Sigmoid colon (tissue), 7 donors: ENCODE measurements at places on chromosomes 16 and 17. TPM values are rescaled to one million over a fixed set of nuclear protein-coding genes. Genes with fewer than 3 reads are reported as not detected.

Gene HAS3
- total RNA-seq, result 0.36 TPM

- peaks cover 76% of the 10 kb centered on the region for H3K27me3 ChIP-seq
- H3K4me3 ChIP-seq, result peak overlapping the region; percentile 32
- peak overlapping the region; percentile 11 for H3K27ac ChIP-seq
- no peaks in the 10 kb centered on the region for H3K36me3 ChIP-seq
Observed at GRCh38 chr17:48625495-48626244, 488 bp downstream of the HOXB9 start.

DNA sequence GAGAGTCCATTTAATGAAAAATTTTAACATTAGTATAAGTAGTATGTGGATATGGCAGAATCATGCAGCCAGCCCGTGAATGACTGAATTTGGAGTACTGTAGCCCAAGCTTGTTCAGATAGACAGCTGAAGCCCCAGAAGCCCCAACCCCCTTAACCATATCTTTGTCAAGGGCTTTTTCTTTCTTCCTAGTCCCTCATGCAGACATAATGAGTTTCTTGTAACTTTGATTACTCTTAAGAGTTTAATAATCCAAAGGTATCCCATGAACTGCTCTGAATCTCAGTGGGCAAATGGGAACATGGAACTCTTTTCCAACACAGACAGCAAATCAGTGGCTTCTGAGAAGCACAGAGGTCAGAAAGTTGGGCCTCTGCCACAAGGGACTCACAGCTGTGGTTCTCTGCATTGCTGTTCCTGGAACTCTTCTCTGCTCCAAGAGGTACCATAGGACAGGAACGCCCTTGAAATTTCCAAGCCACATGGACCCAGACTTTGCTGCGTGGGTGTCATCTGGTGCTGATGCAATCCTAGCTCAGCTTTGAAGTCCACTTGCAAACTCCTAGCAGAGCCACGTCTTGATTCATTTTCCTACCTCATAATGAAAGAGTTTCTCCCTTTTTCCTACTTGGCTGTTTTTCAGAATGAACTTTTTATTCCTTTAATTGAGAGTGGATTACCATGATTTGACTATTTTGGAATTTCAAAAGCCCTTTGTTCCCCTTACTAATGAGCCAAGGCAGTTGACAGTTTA lies 18.1 kb downstream of the LYRM1 start:
- no peaks in the 10 kb centered on the region for H3K27me3 ChIP-seq
- peaks cover 8% of the 10 kb centered on the region for H3K4me1 ChIP-seq
- no peaks in the 10 kb centered on the region for H3K36me3 ChIP-seq
- DNase-seq, result peak; percentile 77

- H3K27me3 ChIP-seq, result no peaks in the 10 kb centered on the region
- H3K27ac ChIP-seq, result no peak overlapping the region
- DNase-seq, result no peak
- H3K4me3 ChIP-seq, result no peak overlapping the region
Observed at GRCh38 chr16:77548151-77548550, 113.3 kb upstream of the ADAMTS18 start.

GRCh38 chr17:17190188-17190587 lies 15.9 kb downstream of the PLD6 start:
- DNase-seq, result no peak
- H3K36me3 ChIP-seq, result no peaks in the 10 kb centered on the region
- no peak overlapping the region for H3K4me3 ChIP-seq
- H3K27ac ChIP-seq, result peak overlapping the region; percentile 84

DNA sequence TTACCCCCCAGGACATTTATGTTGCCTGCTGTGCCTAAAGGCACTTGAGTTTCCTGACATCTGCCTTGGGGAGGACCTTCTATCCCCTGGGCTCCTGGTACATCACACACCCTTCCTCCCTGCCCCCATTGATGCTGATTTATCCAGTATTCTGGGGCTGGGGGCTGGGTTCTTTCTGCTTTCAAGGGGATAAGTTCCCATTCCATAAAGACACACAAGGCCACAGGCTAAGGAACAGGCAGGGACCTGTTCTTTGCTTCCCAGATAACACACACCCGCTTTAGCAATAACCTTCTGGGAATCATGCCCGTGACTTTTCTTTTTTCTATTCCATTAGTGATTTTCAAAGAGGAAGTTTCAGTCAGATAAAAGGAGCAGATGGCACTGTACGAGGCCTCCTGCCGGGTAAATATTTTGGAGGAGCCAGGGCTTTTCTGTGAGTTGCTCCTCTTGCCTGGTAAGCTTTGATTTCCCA lies 30.6 kb downstream of the CHD9 start:
- peaks cover 76% of the 10 kb centered on the region for H3K4me1 ChIP-seq
- DNase-seq, result no peak
- H3K36me3 ChIP-seq, result no peaks in the 10 kb centered on the region
- H3K27ac ChIP-seq, result peak overlapping the region; percentile 70

GRCh38 chr17:55734128-55734781 lies 11.6 kb upstream of the TMEM100 start:
- H3K4me3 ChIP-seq, result no peak overlapping the region
- H3K27me3 ChIP-seq, result no peaks in the 10 kb centered on the region
- no peak for DNase-seq
- H3K4me1 ChIP-seq, result peaks cover 51% of the 10 kb centered on the region

GRCh38 chr16:27961296-27961620 lies 102.3 kb downstream of the GSG1L start:
- H3K4me1 ChIP-seq, result no peaks in the 10 kb centered on the region
- no peak overlapping the region for H3K27ac ChIP-seq
- no peaks in the 10 kb centered on the region for H3K36me3 ChIP-seq
- no peaks in the 10 kb centered on the region for H3K27me3 ChIP-seq
- DNase-seq, result no peak

GRCh38 chr16:10987361-10988163 lies 43.2 kb downstream of the CLEC16A start:
- H3K27me3 ChIP-seq, result no peaks in the 10 kb centered on the region
- peaks cover 40% of the 10 kb centered on the region for H3K36me3 ChIP-seq
- H3K4me3 ChIP-seq, result no peak overlapping the region
- H3K27ac ChIP-seq, result no peak overlapping the region

DNA sequence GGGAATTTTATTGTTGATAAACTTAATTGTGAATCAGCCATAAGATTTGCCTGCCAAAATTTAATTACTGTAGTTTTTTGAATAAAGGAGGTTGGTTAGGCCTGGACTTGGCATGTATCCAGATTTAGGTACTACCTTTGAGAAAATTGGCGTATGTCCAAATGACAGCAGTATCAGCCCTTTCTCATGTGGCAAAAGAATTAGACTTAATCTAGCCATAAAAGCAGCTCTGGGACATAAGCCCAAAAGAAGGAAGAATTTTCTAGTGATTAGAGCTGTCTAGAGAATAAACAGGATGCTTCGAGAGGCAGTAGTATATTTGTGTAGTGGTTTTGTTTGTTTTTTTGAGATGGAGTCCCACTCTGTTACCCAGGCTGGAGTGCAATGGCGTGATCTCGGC lies 27.7 kb downstream of the PPM1E start:
- no peak overlapping the region for H3K4me3 ChIP-seq
- no peaks in the 10 kb centered on the region for H3K36me3 ChIP-seq
- no peaks in the 10 kb centered on the region for H3K4me1 ChIP-seq
- no peaks in the 10 kb centered on the region for H3K27me3 ChIP-seq

DNA sequence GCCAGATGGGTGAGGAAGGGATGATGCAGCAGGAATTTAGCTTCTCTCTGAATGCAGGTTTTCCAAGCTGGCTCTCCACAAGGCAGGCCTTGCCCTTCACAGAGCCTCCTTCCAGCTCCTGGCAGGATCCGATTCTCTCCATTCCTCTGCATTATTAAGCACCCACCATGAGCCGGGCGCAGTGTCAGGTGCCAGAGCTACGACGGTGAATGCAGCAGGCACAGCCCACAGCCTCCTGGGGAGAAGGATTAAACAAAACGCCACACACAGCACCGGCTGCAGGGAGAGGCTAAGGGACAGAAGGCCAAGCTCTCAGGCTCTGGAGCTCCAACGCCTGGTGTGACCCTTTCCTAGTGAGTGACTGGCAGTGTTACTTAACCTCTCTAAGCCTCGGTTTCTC lies 7.1 kb upstream of the MT2A start:
- H3K4me3 ChIP-seq, result no peak overlapping the region
- peaks cover 3% of the 10 kb centered on the region for H3K4me1 ChIP-seq
- no peaks in the 10 kb centered on the region for H3K27me3 ChIP-seq
- no peak overlapping the region for H3K27ac ChIP-seq
- H3K36me3 ChIP-seq, result no peaks in the 10 kb centered on the region

DNA sequence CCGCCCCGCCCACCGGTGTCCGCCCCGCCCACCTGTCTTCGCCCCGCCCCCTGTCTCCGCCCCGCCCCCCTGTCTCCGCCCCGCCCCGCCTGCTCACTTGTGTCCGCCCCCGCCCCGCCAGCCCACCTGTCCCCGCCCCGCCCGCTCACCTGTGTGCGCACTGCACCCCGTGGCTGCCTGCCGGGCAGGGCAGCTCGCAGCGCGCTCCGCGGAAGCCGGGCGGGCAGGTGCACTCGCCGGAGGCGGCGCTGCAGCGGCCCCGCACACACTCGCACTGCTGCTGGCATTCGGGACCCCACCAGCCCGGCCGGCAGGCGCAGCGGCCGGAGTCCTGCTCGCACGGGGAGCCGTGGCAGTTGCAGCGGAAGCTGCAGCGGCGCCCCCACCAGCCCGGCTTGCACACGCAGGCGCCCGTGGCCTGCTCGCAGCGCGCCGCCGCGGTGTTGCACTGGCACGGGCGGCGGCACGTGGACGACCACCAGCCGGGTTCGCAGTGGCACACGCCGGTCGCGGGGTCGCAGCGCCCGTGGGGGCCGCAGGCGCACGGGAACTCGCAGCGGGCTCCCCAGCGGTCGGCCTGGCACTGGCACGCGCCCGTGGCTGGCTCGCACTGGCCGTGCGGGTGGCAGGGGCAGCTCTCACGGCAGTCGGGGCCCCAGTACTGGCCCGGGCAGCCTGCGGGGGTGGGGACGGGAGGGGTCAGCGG lies 2.1 kb downstream of the SCARF1 start:
- H3K4me3 ChIP-seq, result peak overlapping the region; percentile 53
- no peaks in the 10 kb centered on the region for H3K4me1 ChIP-seq
- H3K27me3 ChIP-seq, result no peaks in the 10 kb centered on the region
- no peaks in the 10 kb centered on the region for H3K36me3 ChIP-seq

DNA sequence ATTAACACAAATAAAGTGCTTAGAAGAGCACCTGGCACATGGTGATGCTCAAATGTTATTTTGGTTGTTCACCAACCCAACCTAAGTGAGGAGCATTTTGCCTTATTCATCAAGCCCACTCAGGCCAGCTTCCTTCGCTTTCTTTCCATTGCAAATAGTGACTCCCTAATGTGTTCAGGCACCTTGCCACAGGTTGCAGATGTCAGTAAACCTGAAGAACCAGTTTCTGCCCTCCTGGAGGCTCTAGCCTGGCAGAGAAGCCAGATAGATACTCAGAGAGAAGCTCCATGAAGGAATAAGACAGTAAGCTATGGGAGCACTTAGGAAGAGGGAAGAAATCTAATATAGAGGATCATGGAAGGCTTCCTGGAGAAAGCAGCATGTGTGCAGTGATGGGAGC lies 23.9 kb downstream of the GPR139 start:
- DNase-seq, result no peak
- H3K36me3 ChIP-seq, result no peaks in the 10 kb centered on the region
- H3K4me3 ChIP-seq, result no peak overlapping the region
- H3K27me3 ChIP-seq, result no peaks in the 10 kb centered on the region

- DNase-seq, result no peak
- no peak overlapping the region for H3K4me3 ChIP-seq
- H3K4me1 ChIP-seq, result peaks cover 11% of the 10 kb centered on the region
- no peak overlapping the region for H3K27ac ChIP-seq
Observed at GRCh38 chr17:66416207-66416940, 114.0 kb downstream of the PRKCA start.

GRCh38 chr16:28977703-28978662 lies 3.4 kb downstream of the SPNS1 start:
- no peak overlapping the region for H3K27ac ChIP-seq
- peaks cover 11% of the 10 kb centered on the region for H3K4me1 ChIP-seq
- DNase-seq, result no peak
- no peaks in the 10 kb centered on the region for H3K27me3 ChIP-seq

DNA sequence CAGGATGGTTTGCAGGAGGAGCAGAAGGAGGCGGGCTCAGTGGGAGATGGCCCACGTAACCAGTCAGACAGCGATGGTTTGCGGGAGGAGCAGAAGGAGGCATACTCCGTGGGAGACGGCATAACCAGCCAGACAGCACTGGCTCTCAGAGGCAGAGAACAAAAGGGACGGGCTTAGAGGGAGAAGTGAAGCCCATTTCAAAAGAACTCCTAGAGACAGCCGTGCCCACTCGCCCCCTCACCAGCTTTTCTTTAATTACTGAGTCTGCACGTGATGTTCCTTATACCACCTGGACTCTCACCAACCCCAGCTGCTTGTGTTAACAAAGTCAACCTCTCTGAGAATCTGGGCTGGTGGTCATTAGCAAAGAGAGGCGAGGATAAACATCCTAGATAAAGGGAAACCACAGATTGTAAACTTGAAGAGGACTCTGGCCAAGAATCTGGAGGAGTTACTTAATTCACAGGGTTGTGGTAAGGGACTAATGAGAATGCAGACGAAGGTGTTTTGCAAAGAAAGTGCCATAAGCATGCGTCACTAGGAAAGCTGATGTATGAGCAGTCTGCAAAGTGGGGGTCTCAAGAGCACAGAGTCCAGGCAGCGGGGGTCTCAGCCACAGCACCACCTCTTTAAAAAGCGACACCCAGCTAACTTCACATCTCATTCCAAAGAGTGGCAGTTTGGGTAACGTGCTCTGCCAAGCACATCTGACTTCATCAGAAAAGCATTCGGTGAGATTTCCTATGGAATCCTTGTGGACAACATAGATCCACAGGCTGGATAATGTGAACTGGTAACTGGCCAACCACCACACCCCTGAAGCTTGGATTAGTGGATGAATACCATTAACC lies 51.7 kb downstream of the NXN start:
- no peaks in the 10 kb centered on the region for H3K36me3 ChIP-seq
- peaks cover 53% of the 10 kb centered on the region for H3K4me1 ChIP-seq
- peak; percentile 82 for DNase-seq
- no peaks in the 10 kb centered on the region for H3K27me3 ChIP-seq
- peak overlapping the region; percentile 72 for H3K27ac ChIP-seq

DNA sequence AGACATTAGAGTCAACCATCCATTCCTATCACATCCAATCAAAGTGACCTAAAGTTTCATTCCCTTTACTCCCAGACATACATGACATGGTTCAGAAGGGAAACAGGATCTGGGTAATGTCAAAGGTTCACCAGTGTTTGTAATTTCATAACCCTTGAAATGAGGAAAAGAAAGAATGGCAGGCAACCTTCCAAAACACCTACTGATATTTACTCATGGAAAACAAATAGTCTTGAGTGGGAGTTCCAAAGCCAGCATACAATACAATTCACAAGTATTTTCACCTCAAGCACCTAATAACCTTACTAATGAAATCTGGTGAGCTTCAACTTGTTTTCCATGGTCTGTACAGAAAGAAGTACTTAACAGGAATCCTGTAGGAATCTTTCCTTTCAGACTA lies 72.5 kb upstream of the AXIN2 start:
- H3K4me1 ChIP-seq, result no peaks in the 10 kb centered on the region
- no peak overlapping the region for H3K27ac ChIP-seq
- H3K36me3 ChIP-seq, result no peaks in the 10 kb centered on the region
- H3K27me3 ChIP-seq, result no peaks in the 10 kb centered on the region
- no peak overlapping the region for H3K4me3 ChIP-seq
